ENCODE measurements at places on chromosomes 16 and 17.

DNA sequence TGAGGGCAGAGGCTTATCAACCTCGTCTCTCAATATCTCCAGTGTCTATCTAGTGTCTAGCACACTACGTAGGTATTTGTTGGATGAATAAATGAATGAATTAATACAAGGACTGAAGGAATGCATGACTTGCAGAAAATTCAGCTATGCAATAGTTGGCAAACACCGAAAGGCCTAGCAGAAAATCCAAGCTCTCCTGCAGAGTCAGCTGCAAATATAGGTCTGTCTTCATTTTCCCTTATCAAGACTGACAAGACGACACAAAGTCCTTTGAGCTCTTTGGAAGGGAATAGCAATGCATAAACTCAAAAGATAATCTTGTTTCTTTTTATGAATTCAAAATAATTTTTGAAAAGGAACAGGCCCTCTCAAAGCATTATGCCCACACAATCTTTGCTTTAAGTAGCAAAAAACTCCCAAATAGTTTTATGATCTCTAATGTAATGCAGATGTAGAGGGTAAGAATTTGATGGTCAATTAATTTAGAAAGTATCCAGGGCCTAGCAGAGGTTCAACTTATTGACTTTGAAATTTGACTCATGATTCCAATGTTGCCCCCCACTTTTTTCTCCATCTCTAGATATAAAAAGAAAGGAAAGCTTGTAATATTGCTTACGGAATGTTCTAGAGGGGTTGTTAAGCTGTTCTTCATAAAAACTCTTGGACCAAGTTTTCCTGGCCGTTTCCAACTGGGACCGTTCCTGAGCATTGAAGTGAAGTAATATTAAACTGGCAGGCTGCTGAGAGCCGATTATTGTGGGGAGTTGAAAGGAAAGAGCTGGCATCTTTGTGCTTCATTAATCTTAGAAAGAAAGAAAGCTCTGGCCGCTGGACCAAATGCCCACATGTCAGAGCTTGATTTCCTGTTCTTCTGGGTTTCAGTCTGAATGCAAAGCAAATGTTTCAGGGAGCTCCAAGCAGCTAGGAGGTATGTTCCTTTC, 227.3 kb downstream of the HS3ST3A1 start:
- no peak for DNase-seq

DNA sequence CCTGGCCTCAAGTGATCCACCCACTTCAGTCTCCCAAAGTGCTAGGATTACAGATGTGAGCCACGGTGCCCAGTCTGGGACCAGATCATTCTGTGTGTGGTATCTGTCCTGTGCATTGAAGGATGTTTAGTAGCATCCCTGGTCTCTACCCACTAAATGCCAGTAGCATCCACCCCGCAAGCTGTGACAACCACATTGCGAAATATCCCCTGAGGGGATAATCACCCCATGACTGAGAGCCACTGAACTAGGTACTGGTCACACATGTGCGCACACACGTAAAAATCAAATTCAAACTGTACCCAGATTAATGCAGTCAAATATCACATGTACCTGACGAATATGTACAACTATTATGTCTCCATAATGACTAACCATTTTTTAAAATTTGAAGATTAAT, 35.8 kb downstream of the TEKT5 start:
- DNase-seq = no peak

- DNase-seq = no peak
These were observed 115.9 kb upstream of the CDH13 start for GRCh38 chr16:82510789-82511305.

GRCh38 chr16:49488336-49488735, 114.7 kb downstream of the C16orf78 start:
- DNase-seq = no peak

DNA sequence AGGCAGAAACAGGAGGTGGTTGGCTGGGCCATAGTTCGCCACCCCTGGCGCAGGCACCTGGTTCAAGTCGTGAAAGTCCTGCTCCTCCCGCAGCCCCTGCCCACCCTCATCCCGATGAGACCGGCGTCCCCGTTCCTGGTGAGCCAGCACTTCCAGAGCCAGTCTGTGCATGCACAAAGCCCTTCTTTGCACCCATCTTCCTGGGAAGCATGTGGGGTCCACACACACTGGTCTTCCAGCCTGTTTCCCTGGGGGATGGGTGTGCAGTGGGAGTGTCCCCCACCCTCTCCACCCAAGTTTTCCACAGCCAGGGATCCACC, 1.6 kb upstream of the ZG16B start:
- DNase-seq = no peak

DNA sequence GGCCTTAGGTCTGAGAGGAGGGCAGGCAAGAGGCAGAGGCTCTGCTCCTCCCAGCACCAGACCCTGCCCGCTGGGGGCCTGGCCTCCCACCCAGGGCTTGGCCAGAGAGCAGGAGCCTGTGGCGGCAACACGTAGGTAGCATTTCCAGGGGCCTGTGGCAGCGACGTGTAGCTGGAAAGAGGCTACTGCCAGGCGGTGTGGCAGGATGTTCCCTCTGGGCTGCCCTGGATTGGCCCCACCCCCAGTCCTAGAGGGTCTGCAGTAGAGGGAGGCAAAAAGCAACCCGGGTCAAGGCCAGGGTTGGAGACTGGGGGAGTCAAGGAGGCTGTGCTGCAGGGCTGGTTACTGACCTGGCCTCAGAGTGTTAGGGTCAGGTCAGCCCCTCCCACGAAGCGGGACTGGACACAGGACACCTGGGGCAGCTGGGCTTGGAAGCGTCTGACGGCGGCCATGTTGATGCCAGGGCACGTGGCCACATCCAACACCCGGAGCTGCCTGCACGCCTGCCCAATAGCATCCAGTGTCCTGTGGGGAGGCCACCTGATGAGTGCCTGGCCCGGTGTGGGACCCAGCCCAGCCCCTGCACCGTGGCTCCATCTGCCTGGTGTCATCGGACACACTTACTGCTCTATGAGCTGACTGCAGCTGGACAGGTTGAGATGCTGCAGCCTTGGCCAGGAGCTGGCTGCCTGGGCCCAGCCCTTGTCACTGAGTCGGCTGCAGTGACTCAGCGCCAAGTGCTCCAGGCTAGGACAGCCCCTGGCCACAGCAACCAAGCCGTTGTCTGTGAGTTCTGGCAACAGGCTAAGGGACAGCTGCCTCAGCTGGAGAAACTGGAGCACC, 8.5 kb downstream of the ELMO3 start:
- no peak for DNase-seq

GRCh38 chr17:613725-614124, 100.9 kb downstream of the VPS53 start:
- no peak for DNase-seq

DNA sequence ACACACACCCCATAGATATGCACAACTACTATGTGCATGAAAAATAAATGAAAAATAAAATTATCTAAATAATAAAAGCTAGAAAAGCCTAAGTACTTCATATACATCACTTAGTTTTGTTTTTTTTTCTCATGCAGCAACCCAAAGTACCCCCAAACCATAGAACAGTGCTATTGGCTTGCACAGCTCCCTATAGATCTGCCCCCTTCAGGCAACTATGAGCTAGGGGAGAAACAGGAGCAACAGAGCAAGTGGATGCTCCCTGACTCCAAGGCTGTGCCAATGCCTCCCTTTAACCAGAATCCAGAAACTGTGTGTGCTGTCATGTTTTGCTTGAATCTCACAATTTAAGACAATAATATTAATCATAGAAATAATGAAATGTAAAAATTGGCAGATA, 605.5 kb downstream of the TOX3 start:
- DNase-seq = no peak

- DNase-seq = no peak
These were observed 8.1 kb downstream of the NDE1 start for GRCh38 chr16:15658149-15658548.

DNA sequence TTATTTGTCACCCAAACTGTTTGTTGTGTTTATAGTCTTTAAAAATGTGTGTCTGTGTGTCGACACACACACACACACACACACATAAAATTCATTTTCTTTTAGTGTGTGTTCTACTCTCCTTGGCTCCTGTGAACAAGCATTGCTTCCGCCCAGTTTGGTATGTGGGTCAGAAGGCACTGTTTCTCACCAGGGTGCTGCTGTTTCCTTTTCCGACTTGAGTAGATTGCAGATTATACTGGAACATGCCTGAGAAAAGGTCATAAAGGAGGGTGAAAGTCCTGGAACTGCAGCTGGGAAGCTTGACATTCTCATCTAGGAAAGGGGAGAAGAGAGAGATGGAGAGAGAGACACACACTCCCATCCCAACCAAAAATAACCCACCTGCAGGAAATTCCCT, 330.3 kb downstream of the BCAS3 start:
- no peak for DNase-seq

All from NCI-H1417 (cell line).